ENCODE measurements at places on chromosomes 7 and 10. TPM values are rescaled to one million over a fixed set of nuclear protein-coding genes. Genes with fewer than 3 reads are reported as not detected.

ADRB1 gene
- total RNA-seq: not detected

VAX1 gene
- not detected for total RNA-seq

MPP7 gene
- total RNA-seq: 24.9 TPM

PIP gene
- total RNA-seq: not detected

CTAGE6 gene
- total RNA-seq: 3.8 TPM

GPR26 gene
- not detected for total RNA-seq

ATE1 gene
- 24.5 TPM for total RNA-seq

PTPN12 gene
- 17.9 TPM for total RNA-seq

TWIST1 gene
- total RNA-seq: not detected

SH2D4B gene
- total RNA-seq: 0.17 TPM

KLF14 gene
- not detected for total RNA-seq

GIMAP2 gene
- 244 TPM for total RNA-seq

MAP3K8 gene
- total RNA-seq: 6.5 TPM

SHTN1 gene
- 1.6 TPM for total RNA-seq

EEF1AKMT2 gene
- 24.2 TPM for total RNA-seq

EIF4EBP2 gene
- total RNA-seq: 54.5 TPM

DDC gene
- total RNA-seq: not detected

ASB10 gene
- total RNA-seq: not detected

KCNMA1 gene
- total RNA-seq: not detected

MKI67 gene
- 0.17 TPM for total RNA-seq

PIK3CG gene
- total RNA-seq: 32.3 TPM

MAT1A gene
- total RNA-seq: not detected

CLEC2L gene
- not detected for total RNA-seq

MYPN gene
- not detected for total RNA-seq

RBP3 gene
- total RNA-seq: not detected

GGCT gene
- 11.0 TPM for total RNA-seq

NAT16 gene
- total RNA-seq: not detected

DMBT1 gene
- not detected for total RNA-seq

GPC2 gene
- total RNA-seq: 11.8 TPM

AGR2 gene
- total RNA-seq: not detected

PFKFB3 gene
- 55.7 TPM for total RNA-seq

Data from CD4-positive, alpha-beta memory T cell (primary cell).